ENCODE measurements at places on chromosomes 4 and X.
A peak's percentile ranks its signal among the peaks of the same experiment; 100 is the strongest.

- DNase-seq = no peak
Observed at GRCh38 chrX:631802-632365, 1.3 kb downstream of the SHOX start.

- DNase-seq = peak; percentile 7
Observed at GRCh38 chrX:79366873-79367749, at the start of gene ITM2A. TSS of gene ITM2A (minus strand) at chrX:79367334. CDS start at chrX:79367215, 119 bp downstream.

DNA sequence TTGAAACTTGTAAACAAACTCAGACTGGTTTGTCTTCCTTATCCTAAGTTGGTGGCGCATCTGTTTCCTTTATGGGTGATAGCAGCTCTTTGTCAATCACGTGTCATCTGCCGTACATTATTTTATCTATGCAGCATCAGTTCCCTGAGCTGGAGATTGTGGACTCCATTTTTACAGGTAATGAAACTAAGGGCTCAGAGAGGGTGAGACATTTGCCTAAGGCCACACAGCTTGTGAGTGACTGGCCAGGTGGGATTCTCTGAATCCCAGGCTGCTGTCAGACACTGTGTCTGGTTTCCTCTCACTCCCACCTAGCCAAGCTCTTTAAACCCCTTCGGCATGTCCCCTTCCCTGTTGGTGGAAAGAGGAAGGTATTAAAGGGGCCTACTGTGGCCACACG, 41.7 kb upstream of the CLCN4 start:
- DNase-seq = no peak

DNA sequence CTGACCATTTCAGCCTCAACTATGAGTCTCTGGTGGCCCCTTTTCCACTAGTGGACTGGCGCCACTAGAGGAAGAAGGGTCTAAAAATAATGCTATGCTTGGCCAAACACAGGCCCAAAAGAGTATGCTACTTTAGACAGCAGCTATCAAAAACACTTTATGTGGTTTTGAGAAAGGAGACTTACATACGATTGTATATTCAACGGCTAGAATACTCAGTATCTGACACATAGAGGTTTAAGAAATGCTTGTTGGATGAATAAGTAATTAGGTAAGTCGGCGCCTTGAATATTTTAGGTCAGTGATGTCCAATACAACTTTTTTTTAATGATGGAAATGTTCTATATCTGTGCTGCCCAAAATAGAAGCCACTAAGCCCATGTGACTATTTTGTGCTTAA, 25.7 kb upstream of the TMPRSS11A start:
- no peak for DNase-seq

GRCh38 chrX:18733287-18733686, 25.8 kb downstream of the PPEF1 start:
- DNase-seq = no peak

- DNase-seq = no peak
Observed at GRCh38 chrX:138929926-138930582, 218.5 kb upstream of the FGF13 start.

DNA sequence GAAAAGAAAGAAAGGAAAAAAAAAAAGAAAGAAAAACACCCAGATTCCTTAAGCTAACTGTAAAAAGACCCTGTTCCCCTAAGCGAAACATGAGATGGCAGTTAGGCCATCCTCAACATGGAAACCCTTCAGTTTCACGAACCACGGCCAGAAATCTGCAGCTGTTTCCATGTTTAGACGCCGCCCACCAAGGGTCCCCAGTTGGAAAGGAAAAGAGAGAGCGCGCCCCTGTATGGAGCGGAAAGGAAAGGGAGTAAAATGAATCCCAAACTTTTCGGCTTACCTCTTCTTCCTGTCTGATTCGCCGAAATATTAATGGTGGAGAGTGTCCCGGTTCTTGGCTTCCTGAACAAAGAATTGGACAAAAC, 38.3 kb downstream of the MGARP start:
- DNase-seq = no peak

DNA sequence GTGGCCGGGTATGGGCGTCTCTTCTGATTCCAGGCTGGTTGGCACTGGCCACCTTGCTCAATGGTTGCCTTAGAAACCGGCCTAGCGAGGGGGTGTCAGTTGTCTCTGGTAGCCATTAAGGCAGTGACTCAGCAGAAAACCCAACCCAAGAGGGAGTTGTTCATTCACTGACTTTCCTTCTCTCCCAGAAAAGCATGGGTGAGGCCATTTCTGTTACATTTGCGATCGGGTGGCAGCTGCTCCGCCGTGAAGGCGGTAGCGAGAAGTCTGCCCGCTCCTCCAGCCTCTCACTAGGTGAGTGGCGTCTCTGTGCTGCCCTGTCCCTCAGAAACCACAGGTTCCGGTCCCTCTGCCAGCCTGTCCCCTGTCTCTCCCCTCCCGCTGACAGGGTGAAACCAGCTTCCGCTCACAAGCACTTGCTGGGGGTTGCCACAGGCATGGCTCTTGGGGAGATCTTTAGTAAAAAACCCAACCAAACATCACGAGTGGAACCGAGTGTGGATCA, 17.4 kb downstream of the IRAK1 start:
- no peak for DNase-seq

DNA sequence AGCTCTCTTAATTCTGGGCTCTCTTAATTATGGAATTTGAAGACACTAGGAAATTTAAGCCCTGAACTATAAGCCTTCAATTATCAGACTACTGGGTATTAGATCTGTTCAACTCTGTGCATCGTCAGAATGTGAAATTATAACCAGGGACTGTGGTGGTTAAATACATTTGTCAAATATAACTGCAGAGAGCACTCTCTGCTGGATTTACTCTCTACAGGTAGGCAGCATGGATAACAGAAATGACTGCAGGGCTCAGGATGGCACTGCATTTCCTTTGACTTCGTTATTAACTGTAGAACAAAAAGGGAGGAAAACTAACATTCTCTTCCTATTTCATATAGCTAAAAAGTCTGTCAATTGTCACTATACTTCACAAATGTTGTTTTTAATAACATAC, 310.1 kb upstream of the RASGEF1B start:
- no peak for DNase-seq

DNA sequence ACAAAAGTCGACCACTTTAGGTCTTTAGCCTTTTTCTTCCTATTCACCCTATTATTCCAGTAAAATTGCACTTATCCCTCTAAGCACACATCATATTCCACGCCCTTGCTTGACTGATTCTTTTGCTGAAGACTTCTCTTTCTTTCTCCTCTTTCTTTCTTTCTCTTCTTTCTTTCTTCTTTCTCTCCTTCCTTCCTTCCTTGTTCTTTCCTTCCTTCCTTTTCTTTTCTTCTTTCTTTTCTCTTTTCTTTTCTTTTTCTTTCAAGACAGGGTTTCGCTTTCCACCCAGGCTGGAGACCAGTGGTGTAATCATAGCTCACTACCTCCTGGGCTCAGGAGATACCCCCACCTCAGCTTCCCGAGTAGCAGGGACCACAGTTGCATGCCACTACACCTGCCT, 61.9 kb downstream of the RASGEF1B start:
- DNase-seq = no peak

GRCh38 chrX:13014111-13015096, 30.0 kb downstream of the FAM9C start:
- no peak for DNase-seq

GRCh38 chr4:40550196-40550595, 79.5 kb downstream of the RBM47 start:
- no peak for DNase-seq

GRCh38 chrX:29634516-29634915, 580.8 kb upstream of the MAGEB2 start:
- no peak for DNase-seq

GRCh38 chr4:54571293-54572151, 86.2 kb upstream of the KIT start:
- no peak for DNase-seq

- no peak for DNase-seq
Observed at GRCh38 chrX:63740382-63740781, 44.6 kb downstream of the ARHGEF9 start.

- no peak for DNase-seq
Observed at GRCh38 chr4:135601351-135601750, 1399.8 kb upstream of the PABPC4L start.

DNA sequence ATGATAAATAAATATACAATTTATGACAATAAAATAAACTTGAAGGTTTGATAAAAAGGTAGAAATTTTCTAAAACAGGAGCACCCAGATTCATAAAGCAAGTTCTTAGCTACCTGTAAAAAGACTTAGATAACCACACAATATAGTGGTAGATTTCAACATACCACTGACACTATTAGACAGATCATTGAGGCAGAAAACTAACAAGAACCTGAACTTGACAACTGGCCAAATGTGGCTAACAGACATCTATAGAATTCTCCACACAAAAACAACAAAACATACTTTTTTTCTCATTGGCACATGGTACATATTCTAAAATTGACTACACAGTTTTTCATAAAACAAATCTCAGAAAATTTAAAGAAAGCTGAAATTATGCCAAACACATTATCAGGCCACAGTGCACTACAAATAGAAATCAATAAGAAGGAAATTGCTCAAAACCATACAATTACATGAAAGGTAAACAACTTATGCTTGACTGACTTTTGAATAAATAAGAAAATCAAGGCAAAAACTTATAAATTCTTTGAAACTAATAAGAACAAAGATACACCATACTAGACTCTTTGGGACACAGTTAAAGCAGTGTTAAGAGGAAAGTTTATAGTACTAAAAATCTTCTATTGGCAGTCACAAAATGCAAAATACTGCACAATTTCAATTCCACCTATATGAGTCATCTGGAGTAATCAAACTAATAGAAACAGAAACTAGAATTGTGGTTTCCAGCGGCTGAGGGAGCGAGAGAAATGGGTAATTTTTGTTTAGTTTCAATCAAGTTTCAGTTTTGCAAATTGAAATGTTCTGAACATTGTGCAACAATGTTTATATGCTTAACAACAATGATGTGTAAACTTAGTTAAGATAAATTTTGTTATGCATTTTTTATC, 925.6 kb downstream of the SH3BGRL start:
- DNase-seq = no peak

GRCh38 chr4:85701861-85702321, 226.9 kb downstream of the ARHGAP24 start:
- no peak for DNase-seq

GRCh38 chr4:125832161-125832560, 517.4 kb downstream of the FAT4 start:
- DNase-seq = no peak

- no peak for DNase-seq
Observed at GRCh38 chr4:15765391-15765790, 12.7 kb upstream of the CD38 start.

DNA sequence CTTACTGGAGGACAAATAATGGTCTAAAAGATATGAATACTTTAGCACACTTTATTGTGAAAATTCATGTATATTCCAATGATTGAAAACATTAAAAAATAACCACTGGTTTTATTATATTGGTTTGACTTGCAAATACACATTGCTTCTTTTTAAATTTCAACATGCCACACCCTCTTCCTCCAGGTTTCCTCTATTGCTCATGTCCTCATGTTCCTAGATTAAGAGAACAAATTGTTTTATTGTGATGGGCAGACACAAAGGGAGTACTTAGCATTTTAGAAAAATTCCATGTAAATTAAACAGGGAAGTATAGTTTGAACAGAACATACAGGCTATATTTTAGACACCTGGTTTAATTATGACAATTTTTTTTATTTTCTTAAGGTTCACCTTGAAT, 230.6 kb upstream of the GPRIN3 start:
- no peak for DNase-seq

DNA sequence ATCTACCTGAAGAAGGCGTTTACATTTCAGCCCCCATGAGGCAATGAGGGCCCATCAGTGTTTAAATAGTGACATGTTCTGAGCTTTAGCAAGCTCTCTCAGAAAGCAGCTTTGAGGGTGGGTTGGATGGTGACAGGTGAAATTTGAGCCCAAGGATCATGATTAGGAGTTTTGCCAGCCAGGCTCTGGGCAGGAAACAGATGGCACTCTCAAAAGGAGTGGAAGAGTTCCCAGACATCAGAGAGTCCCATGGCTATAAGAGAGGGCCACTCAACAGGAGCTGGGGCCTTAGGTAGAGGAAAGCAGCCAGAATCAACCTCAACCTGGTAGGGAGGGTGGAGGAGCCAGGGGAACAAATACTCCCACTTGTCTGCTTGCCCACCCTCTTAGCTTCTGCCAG, 499.8 kb downstream of the MID1IP1 start:
- no peak for DNase-seq

DNA sequence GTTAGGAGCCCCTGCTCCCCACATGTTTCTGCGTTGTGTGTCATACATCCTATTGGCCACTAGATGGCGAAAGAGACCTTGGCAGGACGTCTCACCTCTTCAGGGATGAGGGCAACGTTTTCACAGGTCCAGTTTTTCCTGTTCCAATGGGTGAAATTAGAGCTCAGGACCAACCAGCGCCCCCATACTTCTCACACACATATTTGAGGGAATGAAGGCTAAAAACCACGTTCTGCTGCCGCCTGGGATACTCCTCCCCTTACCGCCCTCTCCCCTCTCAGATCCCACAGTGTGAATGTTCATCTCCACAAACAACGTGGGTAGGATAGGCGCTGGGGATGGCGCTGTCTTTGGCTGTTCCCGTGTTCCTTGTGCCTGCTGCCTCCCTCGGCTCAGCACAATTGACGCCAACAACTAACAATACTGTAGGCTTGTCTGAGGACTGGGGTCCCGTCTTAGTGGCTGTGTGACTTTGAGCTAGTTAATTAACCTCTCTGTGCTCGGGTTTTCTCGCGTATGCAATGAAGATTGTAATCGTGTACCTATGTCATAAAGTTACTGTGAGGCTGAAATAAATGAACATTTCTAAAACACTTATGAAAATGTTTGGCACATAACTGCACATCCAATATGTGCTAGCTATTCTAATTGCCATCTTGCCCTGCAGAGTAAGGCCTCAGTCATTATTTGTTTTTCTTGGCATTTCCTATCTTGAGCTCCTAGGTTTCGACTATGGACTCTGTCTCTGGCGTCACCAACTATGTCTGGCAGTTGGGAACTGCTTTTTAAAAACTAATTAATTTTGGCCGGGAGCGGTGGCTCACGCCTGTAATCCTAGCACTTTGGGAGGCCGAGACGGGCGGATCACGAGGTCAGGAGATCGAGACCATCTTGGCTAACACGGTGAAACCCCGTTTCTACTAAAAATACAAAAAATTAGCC, 181.3 kb upstream of the STK26 start:
- no peak for DNase-seq

GRCh38 chr4:93842601-93843252, 14.2 kb downstream of the ATOH1 start:
- no peak for DNase-seq

DNA sequence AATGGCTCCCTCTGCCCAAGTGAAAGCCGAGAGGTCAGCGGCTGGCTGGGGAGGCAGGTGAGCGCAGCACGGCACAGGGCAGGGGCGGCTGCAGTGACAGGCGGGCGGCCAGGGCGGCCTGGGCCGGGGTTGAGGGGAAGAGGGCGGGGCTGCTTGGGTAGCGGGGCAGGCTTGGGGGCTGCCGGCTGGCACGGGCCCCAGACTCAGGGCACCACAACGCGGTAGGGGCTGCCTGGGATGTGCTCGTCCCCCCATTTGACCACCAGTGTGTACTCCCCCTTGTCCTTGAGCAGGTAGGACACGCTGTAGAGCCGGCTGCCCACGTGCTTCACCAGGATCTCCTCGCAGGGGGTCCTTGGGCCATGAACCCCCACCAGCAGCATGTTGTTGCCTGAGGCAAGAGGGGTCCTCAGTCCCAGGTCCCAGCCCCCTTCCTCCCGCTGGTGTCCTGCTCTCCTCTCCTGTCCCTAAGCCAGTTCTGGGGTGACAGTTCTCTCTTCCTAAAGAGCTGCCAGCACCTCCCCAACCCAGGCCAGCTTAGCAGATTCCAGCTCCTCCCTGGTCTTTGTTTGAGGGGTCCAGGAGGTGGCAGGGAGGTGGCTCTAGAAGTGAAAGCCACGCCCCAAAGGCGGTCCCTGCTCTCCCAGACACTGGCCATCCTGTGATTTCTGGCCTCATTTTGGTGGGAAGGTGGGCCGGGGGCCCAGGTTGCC, 25.6 kb downstream of the FLNA start:
- DNase-seq = no peak

- no peak for DNase-seq
Observed at GRCh38 chr4:107006218-107006617, 29.9 kb downstream of the DKK2 start.
